ENCODE measurements at places on chromosomes 5 and 9.

DNA sequence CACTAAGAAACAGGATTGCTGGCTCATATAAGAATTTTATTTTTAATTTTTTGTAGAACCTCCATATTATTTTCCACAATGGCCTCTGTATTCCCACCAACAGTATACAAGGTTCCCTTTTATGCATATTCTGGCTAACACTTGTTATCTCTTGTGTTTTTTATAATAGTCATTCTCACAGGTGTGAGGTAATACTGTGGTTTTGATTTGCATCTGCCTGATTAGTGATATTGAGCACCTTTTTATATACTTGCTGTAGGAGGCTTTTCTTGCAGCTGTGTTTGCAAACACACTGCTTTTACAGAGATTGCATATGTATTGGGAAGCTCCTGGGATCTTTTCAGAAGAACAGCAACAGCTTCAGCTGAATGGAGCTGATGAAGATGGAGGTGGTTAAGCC, 164.8 kb downstream of the DEPDC1B start:
- no peak for DNase-seq

DNA sequence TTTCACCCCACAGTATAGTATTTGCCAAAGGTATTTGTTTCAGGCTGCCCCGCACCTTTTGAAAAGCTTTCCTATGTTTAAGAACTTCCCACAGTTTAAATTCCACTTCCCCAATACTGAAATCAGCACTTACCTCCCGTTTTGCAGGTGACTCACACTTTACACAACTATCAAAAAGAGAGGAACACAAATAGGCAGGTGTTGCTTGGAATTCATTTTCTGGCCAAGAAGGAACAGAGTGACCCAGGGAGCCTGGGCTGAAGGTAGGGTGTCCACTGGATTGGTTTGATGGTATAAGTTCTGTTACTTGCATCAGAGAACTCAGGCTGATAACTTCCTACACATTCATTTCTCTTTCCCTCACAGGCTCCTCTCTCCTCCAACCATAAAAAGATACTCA, 60.1 kb upstream of the SLC30A5 start:
- DNase-seq = no peak

- no peak for DNase-seq
Observed at GRCh38 chr5:149603210-149603609, 21.9 kb downstream of the ARHGEF37 start.

- no peak for DNase-seq
Observed at GRCh38 chr5:74556006-74556405, 84.5 kb downstream of the ENC1 start.

- DNase-seq = no peak
Observed at GRCh38 chr5:139014726-139015125, 139.6 kb upstream of the LRRTM2 start.

- no peak for DNase-seq
Observed at GRCh38 chr5:22102823-22103359, 750.3 kb downstream of the CDH12 start.

All from stimulated activated CD4-positive, alpha-beta T cell treated with anti-CD3 and anti-CD28 coated beads, Interleukin-2, amount 100 ng/mL, for 24 hours (primary cell).